Stimulated activated CD4-positive, alpha-beta T cell treated with anti-CD3 and anti-CD28 coated beads, TNF-alpha, amount 100 ng/mL, for 1 hour (primary cell): ENCODE measurements at places on chromosomes 3 and 15.

DNA sequence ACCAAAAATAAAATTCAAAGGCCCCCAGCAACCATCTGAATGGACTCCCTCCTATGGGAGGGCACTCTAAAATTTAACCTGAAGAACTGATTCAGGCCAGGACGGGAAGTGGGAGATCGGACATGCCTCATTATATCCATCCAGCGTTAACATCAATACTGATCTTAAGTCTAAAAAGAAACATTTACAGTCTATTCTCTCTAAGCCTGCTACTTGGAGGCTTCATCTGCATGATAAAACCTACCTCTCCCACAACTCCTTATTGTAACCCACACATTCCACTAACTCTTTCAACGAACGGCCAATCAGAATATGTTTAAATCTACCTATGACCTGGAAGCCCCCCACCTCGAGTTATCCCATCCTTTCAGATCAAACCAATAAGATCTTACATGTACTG is 68.4 kb downstream of the HERC1 start:
- no peak for DNase-seq

DNA sequence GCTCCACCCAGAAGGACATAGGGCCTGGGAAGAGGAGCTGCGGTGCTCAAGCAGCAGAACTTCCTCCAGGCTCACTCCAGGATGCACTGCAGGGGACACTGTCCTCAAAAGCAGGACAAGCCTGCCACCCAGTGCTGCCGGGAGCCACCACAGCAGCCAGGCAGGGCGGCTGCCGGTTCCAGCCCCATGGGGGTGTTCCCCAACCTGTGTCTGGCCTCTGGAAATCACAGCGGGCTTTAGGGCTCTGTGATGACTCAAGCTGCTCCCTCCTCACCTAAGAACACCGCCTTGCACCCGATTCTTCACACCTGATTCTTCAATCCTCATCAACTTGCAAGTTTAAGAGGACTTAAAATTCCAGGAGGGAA is 71.9 kb upstream of the SLC6A11 start:
- DNase-seq: no peak

DNA sequence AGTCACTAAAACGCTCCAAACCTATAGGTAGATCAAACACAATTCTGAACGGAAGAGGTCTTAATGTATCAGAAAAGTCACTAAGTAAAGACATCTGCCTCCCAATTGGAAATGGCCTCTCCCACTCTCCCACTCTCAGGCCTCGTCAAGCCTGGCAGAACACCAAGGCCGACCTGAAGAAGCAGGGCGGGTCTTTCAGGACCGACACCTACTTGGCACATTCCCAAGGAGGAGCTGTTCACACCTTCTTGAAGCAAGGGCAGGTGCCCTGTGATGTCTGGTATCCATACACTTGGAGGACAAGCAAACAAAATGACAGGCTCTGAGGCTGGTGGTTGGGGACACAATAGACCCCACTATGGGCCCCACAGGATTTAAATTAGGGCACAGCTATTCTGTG is 30.0 kb downstream of the XXYLT1 start:
- DNase-seq: no peak

- no peak for DNase-seq
Observed at GRCh38 chr3:19881036-19881435, 53.0 kb downstream of the EFHB start.

DNA sequence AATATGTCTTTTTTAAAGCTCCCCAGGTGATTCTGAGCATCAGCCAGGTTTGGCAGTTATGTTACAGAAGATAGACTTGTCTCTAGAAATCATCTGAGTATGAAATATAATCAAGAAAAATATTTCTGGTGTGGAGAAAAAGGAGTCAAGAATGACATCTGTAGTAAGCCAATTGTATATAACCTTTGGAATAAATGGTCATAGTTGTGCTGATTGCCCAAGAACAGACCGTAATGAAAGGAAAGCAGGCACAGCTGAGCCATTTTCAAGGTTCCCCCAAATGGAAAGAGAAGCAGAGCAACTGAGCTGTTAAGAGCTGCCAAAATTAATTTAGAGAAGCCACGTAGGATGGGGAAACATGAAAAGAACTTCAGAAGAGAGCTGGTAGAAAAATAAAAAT is 26.6 kb downstream of the GOLM2 start:
- DNase-seq: no peak

DNA sequence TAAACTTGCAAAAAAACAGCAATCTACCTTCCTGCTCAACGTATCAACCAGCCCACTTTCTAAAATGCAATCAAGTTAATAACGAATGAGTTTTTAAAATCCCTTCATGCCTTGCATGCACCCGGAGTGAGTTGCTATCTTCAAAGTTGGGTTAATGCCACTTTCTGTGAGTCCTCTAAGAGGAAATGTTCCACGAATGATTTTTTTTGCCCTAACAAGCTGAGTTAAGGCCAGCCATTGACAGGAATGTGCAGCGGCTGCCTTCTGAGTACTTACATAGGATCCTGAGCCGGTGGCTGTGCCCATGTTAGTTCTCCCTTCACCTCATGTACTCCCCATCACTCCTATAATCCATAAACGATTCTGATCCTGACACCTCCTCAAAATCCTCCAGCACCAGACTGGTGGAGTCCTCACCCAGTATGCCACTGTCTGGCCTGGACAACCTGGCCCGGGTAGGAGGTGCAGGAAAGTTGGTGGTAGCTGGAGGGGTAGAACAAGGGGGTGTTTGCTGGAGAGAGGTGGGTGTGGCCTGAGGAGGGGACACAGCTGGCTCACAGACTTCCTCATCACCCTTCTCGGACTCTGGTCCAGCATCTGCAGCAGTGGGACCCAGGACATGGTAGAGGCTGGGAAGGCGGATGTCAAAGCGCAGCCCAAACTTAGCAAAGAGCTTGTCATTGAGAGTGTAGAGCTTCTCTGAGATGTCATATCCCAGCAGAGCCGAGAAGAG is 12.4 kb downstream of the POPDC2 start:
- DNase-seq: no peak

- DNase-seq: no peak
Observed at GRCh38 chr3:42758126-42758525, 14.9 kb downstream of the CCDC13 start.

- DNase-seq: no peak
Observed at GRCh38 chr15:77808581-77809177, 176.0 kb upstream of the LINGO1 start.

DNA sequence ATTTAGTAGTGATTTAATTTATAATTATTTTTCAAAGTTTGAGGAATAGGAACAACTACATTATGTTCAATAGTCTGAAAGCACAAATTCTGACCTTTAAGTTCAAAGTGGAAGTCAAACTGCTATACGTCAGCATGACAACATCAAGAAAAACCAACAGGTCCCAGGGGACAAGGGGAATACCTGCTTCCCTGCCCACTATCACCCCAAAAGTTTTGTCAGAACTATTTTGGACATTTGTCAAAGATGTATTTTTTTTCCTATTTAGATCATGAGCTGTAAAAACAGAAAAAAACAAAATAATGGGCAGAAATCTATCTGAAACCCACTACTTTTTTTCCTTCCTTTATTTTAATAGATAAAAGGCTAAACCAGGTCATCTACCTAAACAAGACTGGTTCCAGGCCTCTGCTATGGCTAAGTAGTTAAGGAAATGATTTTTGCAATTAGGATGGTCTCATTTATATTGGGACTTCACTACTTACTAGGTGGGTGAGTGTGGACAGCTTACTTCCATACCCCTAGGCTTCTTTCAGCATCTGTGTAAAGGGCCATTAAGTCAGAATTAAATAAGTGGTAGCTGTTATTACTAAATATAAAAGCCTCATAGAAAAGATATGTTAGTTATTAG is 746.3 kb downstream of the FHIT start:
- no peak for DNase-seq

GRCh38 chr15:66638377-66638776 is 63.7 kb upstream of the SMAD6 start:
- DNase-seq: no peak

DNA sequence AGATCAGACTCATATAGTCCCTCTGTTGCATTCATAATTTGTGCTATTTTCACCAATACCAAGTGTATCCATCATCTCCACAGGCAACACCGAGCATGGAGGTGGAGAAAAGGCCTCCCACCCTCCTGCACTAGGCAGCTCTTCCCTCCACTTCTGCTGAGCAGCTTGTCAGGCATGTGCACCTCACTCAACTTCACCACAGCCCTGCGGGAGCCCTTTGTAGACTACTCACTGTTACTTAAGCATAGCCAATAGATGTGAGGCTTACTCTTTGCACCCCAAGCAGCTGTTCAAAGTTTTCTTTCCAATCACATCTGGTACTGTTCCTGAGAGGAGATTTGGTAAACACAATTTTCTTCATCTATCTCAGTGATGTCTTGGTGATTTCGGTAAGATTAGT is 16.9 kb upstream of the GUCA1C start:
- no peak for DNase-seq

GRCh38 chr3:189567322-189567721 is 63.9 kb upstream of the TP63 start:
- no peak for DNase-seq

GRCh38 chr15:85401108-85401774 is 20.8 kb downstream of the AKAP13 start:
- no peak for DNase-seq

GRCh38 chr15:78909791-78910228 is 35.0 kb downstream of the CTSH start:
- DNase-seq: no peak

DNA sequence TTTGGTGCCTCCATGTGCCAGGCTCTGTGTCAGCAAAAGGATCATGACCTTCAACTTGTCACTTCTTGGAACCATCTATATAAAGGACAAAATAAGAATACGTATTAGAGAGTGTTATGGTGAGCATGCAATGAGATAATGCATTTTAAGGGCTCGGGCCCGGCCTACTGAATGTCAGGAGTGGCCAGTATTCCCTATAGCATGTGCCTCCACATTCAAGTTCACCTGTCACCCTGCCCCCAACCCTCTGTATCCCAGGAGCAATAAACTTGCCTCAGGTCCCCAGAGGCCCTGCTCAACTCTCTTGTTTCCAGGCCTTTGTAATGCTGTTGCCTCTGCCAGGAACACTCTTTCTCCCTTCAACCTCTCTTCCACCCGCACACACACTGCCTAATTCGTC is 90.2 kb upstream of the SLC6A11 start:
- no peak for DNase-seq

GRCh38 chr15:76962337-76963013 is 30.9 kb downstream of the RCN2 start:
- DNase-seq: no peak

DNA sequence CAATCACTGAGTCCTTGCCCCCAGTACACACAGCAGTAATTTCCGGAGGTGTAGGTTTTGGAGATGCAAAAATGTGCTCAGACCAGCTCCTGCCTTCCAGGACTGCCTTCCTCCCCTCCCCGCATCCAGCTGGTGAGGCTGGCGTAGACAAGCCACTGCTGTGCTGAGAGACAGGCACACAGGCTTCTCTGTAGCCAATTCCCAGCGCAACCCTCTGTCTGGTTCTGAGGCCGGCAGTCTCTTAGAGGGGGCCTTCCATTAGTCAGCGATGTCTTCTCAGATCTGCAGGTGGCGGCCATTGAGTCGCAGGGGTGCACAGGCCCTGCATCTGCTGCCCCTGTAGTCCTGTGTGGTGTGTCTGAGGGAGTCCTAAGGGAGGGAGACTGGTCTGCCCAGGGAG is 114.4 kb downstream of the DNAJB8 start:
- no peak for DNase-seq

DNA sequence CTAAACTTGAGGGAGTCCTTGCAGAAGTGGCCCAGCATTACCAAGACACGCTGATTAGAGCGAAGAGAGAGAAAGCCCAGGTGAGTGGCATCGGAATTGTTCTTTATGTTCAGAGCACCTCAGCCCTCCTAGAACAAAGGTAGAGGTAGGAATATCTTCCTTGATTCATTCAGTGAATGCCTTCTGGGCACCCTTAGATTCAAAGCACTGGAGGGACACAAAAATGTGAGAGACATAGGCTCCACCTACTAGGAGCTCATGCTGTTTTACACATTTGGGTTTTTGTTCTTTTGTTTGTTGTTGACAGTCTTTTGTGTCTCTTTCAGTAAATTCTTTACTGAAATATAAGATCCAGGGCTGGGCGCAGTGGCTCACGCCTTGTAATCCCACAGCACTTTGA is 68.2 kb downstream of the IQGAP1 start:
- no peak for DNase-seq

GRCh38 chr3:53724566-53724965 is 121.7 kb downstream of the CHDH start:
- no peak for DNase-seq

- no peak for DNase-seq
Observed at GRCh38 chr3:44969154-44969827, 6.7 kb downstream of the ZDHHC3 start.

GRCh38 chr3:101212730-101213129 is 107.6 kb downstream of the IMPG2 start:
- no peak for DNase-seq

DNA sequence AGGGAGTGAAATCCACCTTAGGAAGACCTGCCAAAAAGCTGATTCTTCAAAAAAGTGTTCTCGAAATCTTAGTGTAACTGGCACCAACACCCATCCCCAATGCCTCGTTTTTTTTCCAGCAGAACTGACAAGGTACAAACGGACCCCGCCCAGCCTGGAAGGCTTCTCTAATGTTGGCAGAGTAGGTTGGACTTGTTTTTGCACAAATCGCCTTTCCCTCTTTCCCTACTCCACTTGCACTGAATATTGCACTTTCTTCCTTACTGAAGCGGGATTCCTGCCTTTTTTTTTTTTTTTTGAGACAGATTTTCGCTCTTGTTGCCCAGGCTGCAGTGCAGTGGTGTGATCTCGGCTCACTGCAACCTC is 544 bp upstream of the TIMMDC1 start:
- no peak for DNase-seq

DNA sequence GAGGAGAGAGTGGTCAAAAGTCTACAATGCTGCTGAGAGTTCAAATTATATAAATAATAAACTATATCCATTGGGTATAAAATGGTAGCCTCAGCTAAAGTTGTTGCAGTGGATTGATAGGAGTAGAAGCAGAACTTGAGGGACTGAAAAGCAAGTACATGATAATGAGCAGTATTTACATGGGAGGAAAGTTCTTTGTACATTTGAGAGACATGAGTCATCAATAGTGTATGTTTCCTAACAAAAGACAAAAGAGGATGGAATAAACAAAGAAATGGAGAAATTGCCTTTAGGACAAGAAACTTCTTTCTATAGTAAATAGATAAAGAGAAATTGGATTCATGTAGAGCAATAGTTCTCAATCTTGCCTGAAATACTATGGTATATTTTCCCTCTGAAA is 110.0 kb upstream of the PLSCR5 start:
- no peak for DNase-seq

GRCh38 chr3:26058901-26059321 is 269.0 kb downstream of the OXSM start:
- DNase-seq: no peak
